ENCODE measurements at places on chromosomes 7 and 10.

DNA sequence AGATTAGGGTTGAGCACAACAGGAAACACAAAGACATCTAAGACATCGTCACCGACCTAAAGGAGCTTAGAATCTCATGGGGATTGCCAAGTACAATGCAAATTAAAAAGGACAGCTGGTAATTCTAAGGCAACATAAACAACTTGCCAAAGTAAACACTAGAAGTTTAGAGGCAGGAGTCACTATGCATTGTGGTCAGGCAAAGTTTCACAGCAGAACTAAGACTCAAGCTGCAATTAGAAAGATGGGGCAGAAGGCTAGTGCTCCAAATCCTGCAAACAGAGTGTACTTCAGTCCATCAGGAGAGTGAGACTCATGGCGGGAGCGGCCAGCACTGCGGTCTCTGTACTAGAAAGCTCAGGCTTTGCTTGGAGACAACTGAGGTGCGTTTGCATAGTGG, 52.7 kb downstream of the HIPK2 start:
- DNase-seq, result no peak

- DNase-seq, result no peak
Observed at GRCh38 chr7:150976529-150977381, 1.4 kb downstream of the KCNH2 start.

GRCh38 chr7:22718200-22718711, 8.7 kb upstream of the IL6 start:
- no peak for DNase-seq

- no peak for DNase-seq
Observed at GRCh38 chr7:153217032-153217431, 457.5 kb downstream of the ACTR3B start.

DNA sequence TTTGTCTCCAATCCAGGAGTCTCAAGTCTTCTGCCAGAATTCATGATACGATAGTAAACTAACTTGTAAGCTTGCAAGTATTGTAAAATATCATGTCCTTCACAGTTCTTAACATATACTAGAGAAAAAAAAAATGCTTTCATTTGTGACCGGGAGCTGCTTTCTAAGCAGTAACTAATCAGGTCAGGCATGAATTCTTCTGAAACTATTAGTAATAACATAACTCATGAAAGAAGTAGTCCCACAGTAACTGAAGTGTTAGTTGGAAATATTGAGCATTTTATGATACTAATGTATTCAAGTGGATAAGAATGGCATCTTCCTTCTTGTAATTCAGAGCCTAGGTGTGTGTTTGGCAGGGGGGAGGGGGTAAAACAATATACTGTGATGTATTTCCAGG, 665.6 kb downstream of the DNAJB9 start:
- DNase-seq, result no peak

- DNase-seq, result no peak
Observed at GRCh38 chr7:17497549-17498167, 199.2 kb downstream of the AHR start.

DNA sequence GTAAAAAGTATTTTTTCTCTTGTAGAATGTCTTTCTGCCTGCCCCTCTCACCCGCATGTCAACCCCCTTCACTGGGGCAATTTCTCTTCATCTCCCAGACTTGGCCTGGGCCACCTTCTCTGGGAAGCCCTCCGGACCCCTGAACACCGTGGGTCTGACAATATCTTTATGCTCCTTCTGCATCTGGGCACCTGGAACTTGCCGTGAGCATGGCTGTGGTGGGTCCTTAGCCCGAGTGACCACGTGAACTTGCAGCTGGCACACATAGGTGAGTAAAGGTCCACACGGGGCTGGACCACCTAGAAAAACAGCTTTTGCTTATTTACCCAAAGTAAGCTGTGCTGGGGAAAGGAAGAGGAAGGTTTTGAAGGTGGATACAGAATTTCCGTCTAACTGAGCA, 600.2 kb downstream of the DNAJB6 start:
- no peak for DNase-seq

DNA sequence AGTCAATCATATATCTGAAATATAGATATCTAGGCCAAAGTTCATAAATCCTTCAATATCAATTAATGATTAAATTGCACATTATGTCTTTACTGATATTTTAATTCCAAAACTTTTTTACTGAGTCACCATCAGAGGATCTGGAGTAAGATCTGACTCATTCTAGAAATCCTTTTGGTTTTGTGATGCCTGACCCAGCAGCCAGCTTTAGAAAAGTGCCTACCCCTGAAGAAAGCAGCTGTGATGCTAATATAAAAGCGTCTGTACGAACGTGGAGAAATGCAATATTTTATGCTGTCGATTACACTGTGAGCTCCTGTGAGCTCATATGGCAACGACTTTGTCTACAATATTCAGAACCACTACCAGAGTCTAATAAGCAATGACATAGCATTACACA, 142.5 kb upstream of the LRRTM3 start:
- no peak for DNase-seq

All from DMS 273 treated with DMSO at 0.1 percent for 48 hours (cell line).